ENCODE measurements at places on chromosomes 6 and 20.
A peak's percentile ranks its signal among the peaks of the same experiment; 100 is the strongest.

DNA sequence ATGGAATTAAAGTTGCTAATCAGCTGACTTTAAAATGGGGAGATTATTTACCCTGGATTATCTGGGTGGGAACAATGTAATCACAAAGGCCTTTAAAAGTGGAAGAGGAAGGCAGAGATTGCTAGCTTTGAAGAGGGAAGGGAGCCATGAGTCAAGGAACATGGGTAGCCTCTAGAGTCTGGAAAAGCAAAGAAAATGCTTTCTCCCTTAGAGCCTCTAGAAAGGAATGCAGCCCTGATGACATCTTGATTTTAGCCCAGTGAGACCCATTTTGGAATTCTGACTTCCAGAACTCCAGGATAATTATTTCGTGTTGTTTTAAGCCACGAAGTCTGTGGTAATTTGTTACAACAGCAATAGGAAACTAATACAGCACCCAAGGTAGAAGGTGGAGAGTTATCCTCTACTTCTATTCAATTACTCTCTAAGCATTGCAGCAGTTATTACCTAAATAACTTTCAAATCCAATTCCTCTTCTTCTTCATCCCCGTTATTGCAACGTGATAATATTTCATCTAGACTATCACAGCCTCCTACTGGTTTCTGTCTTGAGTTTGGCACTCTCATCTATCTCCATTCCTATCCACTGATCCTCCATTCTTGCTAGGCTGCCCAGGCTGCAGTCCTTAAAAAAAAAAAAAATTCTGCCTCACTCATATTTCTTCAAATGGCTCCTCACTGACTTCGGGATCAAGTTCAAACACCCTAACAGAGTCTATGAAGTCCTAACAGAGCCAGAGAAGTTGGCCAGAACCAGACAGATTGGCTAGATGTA lies 224.3 kb downstream of the BTBD9 start:
- no peak for DNase-seq

DNA sequence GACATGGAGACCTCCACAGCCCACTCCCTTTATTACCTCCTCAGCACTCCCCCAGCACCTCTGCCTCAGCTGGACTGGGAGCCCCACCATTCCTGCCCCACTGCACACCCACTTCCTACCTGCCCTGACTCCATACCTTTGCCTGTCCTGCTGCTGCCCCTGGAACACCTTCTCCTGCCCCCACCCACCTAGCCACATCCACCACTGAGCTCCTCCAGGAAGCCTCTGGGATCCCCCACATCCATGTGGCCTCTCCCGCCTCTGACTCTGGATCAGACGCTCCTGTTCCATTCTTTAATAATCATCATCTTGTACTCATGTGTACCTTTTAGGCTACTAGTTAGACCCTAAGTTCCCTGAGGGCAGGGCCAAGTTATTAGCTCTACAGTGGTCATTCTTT lies 2.2 kb upstream of the SDCBP2 start:
- no peak for DNase-seq

GRCh38 chr6:108609276-108609769 lies 48.6 kb downstream of the FOXO3 start:
- no peak for DNase-seq

- DNase-seq = no peak
Observed at GRCh38 chr20:32091888-32092346, 17.6 kb upstream of the TM9SF4 start.

GRCh38 chr20:45344168-45344860 lies 3.9 kb downstream of the SDC4 start:
- peak; percentile 40 for DNase-seq

GRCh38 chr6:123806561-123806960 lies 2.9 kb downstream of the NKAIN2 start:
- no peak for DNase-seq

- no peak for DNase-seq
Observed at GRCh38 chr20:4383961-4384360, 337.7 kb upstream of the PRND start.

GRCh38 chr6:5580736-5581581 lies 319.6 kb downstream of the FARS2 start:
- DNase-seq = no peak
